ENCODE measurements at places on chromosomes 1 and 21.

GRCh38 chr1:28127617-28128257 is 39.3 kb upstream of the EYA3 start:
- no peak for DNase-seq

DNA sequence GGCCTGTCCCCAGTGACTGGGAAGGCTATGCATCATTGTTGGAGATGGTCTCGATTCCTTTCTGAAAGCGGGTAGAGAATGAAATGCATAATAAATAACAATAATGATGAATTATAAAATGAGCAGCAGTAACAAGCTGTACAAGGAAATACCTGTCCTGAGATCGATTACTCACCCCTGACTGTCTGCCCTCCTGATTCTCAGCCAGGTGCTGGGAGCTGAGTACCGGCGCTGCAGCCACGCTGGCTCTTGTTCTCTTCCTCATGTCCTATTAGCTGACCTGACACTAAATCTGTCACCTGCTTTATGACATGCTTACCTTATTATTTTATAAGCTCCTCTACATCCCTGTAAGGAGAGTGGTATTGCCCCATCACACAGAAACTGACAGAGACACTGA is 3.4 kb downstream of the AGPAT3 start:
- no peak for DNase-seq

DNA sequence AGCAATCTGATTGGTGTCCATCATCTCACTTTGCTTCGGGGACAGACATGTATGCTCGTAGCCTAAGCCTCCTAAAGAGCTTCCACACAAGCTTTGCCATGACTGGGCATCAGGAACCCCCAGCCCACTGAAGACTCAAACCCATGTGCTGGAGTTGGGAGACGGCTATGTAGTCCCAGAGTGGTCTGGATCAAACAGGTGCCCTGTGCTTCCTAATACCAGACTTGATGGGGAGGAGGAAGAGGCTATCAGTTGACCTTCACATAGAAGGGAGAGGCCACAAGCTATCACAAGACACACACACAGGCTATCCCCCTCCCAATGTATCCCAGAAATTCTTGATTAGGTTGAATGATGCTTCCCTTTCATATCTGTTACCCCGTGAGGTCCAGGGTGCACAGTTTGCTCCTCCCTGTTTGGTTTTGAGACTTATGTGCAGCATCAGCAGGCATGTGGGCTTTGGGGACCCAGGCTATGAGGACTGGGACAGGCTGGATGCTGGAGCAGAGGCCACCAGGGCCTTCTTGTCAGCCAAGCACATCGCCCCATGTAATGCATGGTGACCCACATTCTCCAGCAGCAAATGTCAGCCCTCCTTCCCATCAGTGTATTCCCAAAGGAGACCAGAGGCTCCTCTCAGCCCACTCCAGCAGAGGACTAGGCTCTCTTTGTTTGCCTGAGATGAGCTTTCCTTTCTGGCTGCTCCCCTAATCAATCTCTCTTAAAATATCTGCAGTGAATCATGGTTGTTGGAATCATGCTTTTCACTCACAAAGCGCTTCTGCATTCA is 159.8 kb downstream of the GRIK3 start:
- no peak for DNase-seq

- DNase-seq, result no peak
These were observed 6.5 kb upstream of the RALGPS2 start for GRCh38 chr1:178718520-178718919.
